ENCODE measurements at places on chromosomes 11 and 22. TPM values are rescaled to one million over a fixed set of nuclear protein-coding genes. Genes with fewer than 3 reads are reported as not detected.

- no peak overlapping the region for H3K27ac ChIP-seq
- H3K27me3 ChIP-seq = no peaks in the 10 kb centered on the region
- H3K4me3 ChIP-seq = no peak overlapping the region
- no peak for DNase-seq
- H3K36me3 ChIP-seq = no peaks in the 10 kb centered on the region
- H3K4me1 ChIP-seq = no peaks in the 10 kb centered on the region
Measured at GRCh38 chr11:91305402-91305801, 919.2 kb upstream of the FAT3 start.

DNA sequence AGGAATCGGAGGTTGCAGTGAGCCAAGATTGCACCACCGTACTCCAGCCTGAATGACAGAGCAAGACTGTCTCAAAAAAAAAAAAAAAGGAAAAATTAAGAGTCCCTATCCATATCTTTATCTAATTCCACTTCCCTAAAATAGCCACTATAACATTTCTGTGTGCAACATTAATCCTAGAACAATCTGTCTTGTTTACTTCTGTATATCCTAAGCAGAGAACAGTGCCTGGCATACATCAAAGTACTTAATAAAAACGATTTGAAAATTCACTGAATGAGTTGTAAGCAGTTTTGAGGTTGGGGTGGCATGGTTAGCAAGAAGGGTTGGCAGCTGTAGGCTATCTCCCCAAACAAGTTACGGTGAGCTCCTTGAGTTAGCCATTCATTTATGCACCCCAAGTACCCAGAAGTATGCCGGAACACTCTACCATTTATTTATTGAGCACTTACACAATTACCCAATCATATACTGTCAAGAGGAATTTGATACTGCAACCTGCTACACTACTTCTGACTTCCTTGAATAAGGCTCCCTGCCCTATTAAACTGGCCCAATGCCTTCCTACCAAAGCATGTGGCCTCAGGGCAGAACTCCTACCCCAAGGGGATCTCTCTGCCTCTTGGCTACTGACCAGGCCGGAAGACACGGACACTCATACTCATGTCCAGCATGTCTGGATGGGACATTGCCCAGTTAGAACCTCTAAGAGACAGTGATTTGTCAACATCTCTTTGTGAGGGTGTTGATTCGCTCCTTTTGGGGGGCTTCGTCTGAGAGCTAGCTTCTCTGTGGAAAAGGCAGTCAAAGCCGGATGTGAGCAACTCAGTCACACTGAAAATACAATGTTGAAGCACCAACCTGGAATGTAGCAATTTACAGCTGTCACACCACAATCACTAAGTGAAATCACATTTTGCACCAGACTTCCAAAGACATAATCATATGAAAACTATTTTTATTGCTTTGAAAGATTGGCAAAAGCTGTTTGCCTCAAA, 16.3 kb upstream of the TMEM41B start:
- no peak overlapping the region for H3K4me3 ChIP-seq
- no peak for DNase-seq
- H3K27me3 ChIP-seq = no peaks in the 10 kb centered on the region
- H3K36me3 ChIP-seq = no peaks in the 10 kb centered on the region
- no peaks in the 10 kb centered on the region for H3K4me1 ChIP-seq
- no peak overlapping the region for H3K27ac ChIP-seq

- no peaks in the 10 kb centered on the region for H3K4me1 ChIP-seq
- H3K27ac ChIP-seq = no peak overlapping the region
- no peaks in the 10 kb centered on the region for H3K27me3 ChIP-seq
- H3K36me3 ChIP-seq = no peaks in the 10 kb centered on the region
- no peak overlapping the region for H3K4me3 ChIP-seq
Measured at GRCh38 chr11:68822546-68822945, 19.2 kb downstream of the CPT1A start.

GRCh38 chr11:118051611-118052461, 25.0 kb upstream of the TMPRSS4 start:
- no peaks in the 10 kb centered on the region for H3K36me3 ChIP-seq
- H3K27ac ChIP-seq = no peak overlapping the region
- no peak overlapping the region for H3K4me3 ChIP-seq
- DNase-seq = no peak
- no peaks in the 10 kb centered on the region for H3K27me3 ChIP-seq

DNA sequence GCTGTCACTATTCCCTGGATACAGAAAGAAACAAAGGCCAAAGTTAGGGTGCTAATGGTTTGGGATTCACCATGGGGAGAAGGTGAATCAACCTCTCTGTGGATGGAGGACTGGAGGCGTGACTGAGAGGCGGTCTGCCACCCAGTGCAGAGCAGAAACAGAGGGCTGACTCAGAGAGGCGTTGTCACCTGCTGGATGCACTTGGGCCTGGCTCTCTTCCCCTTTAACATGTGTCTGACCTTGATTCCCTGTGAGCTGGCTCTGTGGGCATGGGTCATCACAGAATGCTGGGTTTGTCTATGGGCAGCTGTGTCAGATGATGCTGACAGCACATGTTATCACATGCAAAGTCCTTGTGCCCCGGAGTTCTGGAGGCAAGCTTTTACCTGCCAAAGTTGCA, 75.9 kb downstream of the LDLRAD3 start:
- no peaks in the 10 kb centered on the region for H3K27me3 ChIP-seq
- no peaks in the 10 kb centered on the region for H3K36me3 ChIP-seq
- DNase-seq = no peak
- no peaks in the 10 kb centered on the region for H3K4me1 ChIP-seq

DNA sequence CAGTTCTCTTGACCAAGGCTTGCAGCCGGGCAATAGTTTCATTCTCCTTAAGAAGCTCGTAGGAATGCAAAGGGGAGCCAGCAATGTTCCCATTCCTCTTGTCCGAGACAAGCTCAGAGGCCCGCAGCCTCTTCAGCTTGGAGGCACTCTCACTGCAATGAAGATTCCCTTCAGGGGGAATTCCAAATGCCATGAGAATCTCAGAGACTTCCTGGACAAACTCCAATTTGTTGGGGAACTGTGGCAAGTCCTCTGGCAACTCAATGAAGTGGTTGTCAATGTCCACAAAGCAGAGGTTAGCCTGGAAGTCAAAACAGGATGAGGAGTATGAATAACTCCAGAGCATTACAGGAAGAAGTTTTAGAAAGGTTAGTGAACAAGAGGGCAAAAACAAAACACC, 84.4 kb downstream of the DENND5A start:
- H3K36me3 ChIP-seq = peaks cover 9% of the 10 kb centered on the region
- H3K4me3 ChIP-seq = no peak overlapping the region
- H3K4me1 ChIP-seq = peaks cover 11% of the 10 kb centered on the region
- DNase-seq = no peak

DNA sequence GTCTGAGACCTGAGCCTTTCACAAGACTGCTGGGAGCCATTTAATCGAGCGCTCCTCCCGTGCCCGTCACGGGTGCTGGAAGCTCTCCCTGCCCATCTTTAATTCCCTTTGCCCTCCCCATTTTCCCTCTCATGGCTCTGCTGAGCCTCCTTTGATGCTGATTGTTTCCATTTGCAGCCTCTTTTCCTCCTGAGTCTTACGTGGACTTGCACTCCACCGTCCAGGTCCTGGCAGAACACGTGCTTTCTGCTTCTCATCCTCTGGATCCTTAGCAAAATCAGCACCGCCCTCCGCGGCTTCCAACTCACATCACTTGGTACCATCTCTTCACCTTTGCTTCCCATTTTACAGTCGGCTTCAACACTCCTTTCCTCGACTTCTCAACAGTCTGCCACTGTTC, 7.3 kb downstream of the IFT27 start:
- no peak for DNase-seq
- peaks cover 10% of the 10 kb centered on the region for H3K4me1 ChIP-seq
- no peak overlapping the region for H3K27ac ChIP-seq
- no peak overlapping the region for H3K4me3 ChIP-seq
- H3K27me3 ChIP-seq = no peaks in the 10 kb centered on the region

- H3K27ac ChIP-seq = no peak overlapping the region
- H3K4me3 ChIP-seq = no peak overlapping the region
- H3K4me1 ChIP-seq = no peaks in the 10 kb centered on the region
- no peak for DNase-seq
- no peaks in the 10 kb centered on the region for H3K27me3 ChIP-seq
- H3K36me3 ChIP-seq = no peaks in the 10 kb centered on the region
Measured at GRCh38 chr11:116651737-116652237, 121.0 kb downstream of the BUD13 start.

DNA sequence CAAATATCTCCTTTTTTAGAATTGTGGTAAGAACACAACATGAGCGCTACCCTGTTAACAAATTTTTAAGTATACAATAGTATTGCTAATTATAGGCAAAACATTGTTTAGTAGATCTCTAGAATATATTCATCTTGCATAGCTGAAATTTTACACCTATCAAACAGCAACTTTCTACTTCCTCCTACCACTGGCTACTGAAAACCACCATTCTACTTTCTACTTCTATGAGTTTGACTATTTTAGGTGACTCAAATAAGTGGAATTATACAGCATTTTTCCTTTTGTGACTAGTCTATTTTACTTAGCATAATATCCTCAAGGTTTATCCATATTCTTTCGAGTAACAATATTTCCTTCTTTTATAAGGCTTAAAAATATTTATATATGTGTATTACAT, 128.4 kb downstream of the FAM76B start:
- no peak overlapping the region for H3K27ac ChIP-seq
- no peak overlapping the region for H3K4me3 ChIP-seq
- no peaks in the 10 kb centered on the region for H3K36me3 ChIP-seq
- no peak for DNase-seq
- no peaks in the 10 kb centered on the region for H3K4me1 ChIP-seq

DNA sequence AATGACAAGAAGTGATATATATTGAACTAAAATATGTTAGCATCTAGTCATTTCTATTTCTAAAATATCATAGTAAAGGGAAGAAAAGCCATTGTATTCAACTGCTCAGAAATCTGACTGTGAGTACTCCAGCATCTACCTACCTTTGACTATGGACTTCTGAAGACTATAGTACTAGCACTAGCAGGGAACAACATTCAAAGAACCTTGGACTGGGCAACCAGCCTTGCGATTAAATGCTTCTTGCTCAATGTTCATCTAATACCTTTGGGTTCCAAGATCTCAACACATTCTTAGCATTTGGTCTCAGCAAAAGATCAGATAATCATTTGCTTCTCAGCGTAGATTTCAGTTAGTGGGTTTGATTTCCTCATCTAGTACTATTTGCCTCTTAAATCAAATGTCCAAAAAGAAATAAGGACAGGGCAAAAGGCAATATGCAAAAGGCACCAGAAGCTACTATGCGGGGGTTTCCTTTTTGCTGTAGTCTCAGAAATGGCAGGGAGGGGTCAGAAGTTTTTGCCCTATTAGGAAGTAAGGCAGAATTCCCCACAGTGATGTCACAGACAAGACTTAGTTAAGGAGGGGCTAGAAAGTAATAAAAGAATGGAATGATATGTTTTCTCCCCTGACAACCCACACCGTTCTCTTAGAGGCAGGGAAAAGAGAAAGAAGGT, 80.6 kb downstream of the GAB2 start:
- H3K36me3 ChIP-seq = no peaks in the 10 kb centered on the region
- H3K4me3 ChIP-seq = no peak overlapping the region

- DNase-seq = no peak
- no peak overlapping the region for H3K4me3 ChIP-seq
- H3K4me1 ChIP-seq = no peaks in the 10 kb centered on the region
- no peak overlapping the region for H3K27ac ChIP-seq
Measured at GRCh38 chr11:131392528-131393255, 22.3 kb downstream of the NTM start.

DNA sequence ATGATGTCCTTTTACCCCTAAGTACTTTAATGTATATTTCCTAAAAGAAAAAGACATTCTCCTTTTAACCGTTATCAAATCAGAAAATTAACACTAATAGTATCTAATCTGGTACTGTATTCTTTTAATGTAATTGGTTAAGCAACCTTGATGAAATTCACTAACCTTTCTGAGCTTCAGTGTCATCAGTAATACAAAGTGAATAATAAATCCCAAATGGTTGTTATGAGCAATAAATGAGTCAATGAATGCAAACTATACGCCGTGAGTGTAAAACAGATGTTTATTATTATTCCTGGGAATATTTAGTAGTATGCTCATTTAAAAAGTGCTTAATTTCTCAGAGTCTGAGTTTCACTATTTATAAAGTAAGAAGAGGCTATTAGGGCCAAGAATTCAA, 21.5 kb downstream of the UEVLD start:
- H3K36me3 ChIP-seq = peaks cover 18% of the 10 kb centered on the region
- no peaks in the 10 kb centered on the region for H3K27me3 ChIP-seq
- H3K4me1 ChIP-seq = no peaks in the 10 kb centered on the region
- H3K4me3 ChIP-seq = no peak overlapping the region

DNA sequence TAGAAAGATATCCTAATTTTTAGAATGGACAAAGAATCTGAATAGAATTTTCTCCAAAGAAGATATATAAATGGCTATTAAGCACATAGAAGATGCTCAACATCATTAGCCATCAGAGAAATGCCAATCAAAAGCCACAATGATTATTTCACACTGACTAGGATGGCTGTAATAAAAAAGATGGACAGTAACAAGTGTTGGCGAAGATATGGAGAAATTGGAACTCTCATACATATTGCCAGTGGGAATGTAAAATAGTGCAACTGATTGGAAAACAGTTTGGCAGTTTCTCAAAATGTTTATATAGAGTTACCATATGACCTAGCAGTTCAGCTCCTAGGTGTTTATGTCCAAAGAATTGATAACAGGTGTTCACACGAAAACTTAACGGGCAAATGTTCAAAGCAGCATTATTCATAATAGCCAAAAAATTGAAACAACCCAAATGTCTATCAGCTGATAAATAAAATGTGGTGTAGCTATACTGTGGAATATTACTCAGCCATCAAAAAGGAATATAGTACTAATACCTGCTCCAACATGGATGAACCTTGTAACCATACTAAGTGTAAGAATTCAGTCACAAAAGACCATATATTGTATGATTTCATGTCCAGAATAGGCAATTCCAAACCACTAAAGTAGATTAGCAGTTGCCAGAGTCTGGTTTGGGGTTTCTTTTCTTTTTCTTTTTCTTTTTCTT, 29.7 kb downstream of the ART5 start:
- no peaks in the 10 kb centered on the region for H3K36me3 ChIP-seq
- no peak overlapping the region for H3K4me3 ChIP-seq

- H3K4me1 ChIP-seq = peaks cover 22% of the 10 kb centered on the region
- no peak overlapping the region for H3K4me3 ChIP-seq
- H3K27me3 ChIP-seq = no peaks in the 10 kb centered on the region
- no peaks in the 10 kb centered on the region for H3K36me3 ChIP-seq
- DNase-seq = peak; percentile 74
Measured at GRCh38 chr11:111329306-111330204, 31.2 kb downstream of the POU2AF3 start.

DNA sequence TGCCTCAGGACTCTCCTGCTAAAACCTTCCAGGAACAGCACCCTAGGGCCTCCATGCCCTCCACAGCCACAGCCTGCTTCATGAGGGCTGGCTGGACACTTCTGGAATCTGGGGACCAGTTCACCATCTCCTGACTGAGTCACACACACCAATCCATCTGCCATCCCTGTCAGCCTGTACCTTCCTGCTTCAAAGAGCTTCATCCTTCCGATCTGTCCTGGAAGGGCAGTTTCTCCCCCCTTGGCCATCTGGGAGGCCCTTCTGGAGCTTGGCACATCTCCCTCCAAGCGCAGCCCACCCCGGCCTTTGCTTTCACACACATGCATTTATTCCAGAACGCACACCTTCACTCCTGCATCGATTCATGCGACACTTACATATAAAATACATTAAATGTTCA, 13.0 kb downstream of the APBB1 start:
- H3K27me3 ChIP-seq = no peaks in the 10 kb centered on the region
- DNase-seq = no peak
- H3K4me1 ChIP-seq = no peaks in the 10 kb centered on the region
- no peak overlapping the region for H3K4me3 ChIP-seq
- H3K27ac ChIP-seq = no peak overlapping the region

Gene ZNRF3
- 10.4 TPM for total RNA-seq

Gene KRTAP5-10
- not detected for total RNA-seq

Gene RAB3IL1
- total RNA-seq = 12.5 TPM

Gene TEX54
- total RNA-seq = not detected

Data from thyroid gland (tissue), 4 donors.